Right renal pelvis (tissue), 4 donors: ENCODE measurements at places on chromosomes 5 and 9. TPM values are rescaled to one million over a fixed set of nuclear protein-coding genes. Genes with fewer than 3 reads are reported as not detected.

DNA sequence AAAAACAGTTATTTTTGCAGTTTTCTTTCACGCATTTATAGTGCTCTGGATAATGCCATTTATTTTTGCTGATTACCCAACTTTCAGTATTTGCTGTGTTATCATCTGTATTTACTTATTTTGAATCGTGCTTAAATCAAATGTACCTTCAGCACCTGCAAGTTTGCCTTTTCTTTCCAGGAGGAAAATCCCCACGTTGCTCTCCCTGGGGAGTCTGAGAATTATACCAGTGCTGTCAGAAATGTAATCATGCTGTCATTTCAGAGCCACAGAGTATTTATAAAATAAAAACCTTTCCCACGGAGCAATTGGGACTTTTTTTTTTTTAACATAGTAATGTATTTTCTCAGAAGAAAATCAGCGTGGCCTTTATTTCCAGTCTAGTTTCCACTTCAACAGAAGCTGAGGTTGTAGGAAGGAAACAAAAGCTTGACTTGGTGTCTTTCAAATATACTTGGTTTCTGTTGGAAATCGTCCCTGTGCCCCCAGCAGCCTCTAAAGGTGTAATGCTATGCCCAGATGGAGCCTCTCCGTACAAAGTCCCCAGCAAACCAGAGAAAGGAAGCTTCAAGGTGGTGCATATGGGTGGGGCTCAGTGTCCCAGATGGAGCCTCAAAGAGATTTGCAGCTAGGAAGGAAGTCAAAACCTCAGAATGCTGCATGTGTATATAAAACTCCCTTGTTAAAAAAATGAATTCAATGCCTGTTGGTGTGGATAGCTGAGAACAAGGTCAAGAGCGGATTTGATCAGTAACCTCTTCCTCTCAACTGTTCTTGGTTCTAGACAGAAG is 2.1 kb downstream of the GPR150 start:
- no peak for DNase-seq

The FGF1 gene
- 25.0 TPM for polyA plus RNA-seq

DNA sequence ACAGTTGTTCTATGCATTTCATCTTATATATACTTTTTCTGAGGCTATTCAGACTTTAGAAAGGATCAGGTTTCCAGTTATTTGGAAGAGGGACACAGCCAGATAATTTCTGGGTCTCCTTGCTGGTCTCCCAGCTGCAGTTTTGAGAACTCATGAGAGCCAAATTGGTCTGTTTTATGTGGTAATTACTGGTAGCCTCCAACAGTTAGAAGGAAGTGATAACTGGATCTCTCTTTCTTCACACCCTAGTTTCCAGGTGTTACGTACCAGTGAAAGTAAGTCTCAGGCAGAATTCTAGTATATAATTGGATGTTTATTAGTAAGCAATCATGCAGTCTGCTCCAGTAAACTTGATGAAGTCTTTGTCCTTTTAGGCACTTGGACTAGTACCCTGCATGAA is 63.2 kb upstream of the RPS23 start:
- DNase-seq: no peak

The KLF4 gene
- polyA plus RNA-seq: 11.0 TPM

- no peak for DNase-seq
Observed at GRCh38 chr5:57703721-57704120, 221.1 kb upstream of the ACTBL2 start.

The CMYA5 gene
- 16.0 TPM for polyA plus RNA-seq

DNA sequence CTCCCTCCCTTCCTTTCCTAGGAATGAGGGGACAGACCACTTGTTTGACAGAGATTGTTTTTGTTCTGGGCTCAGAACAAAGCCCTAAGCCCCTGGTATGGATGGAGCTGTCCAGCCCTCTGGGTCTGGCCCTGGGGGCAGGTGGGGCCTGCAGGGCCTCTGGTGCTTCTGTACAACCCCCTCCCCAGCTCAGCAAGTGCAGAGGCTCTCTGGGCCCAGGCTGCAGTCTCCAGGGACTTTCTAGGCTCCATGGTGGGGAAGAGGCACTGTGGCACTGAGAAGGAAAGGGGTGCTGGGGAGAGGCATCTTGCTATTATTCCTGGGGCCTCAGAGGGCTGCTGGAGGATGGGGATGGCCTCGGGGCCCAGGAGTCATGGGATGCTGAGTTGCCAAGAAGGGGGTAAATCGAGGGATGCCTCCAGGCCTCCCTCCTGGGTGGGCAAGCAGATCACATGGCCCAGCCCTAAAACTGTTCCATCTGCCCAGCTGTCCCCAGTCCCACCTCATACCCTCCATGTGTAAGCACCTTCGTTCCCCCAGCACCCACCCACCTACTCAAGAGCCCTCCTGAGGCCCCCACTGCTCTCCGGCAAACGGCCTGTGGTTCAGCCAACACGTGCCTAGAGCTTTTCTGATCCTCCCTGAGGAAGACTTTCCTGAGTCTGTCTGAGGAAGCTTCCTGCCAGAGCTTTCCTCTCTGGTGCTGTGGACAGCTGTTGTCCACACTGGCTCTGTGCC is 225.7 kb downstream of the CACNA1B start:
- DNase-seq: no peak

The GABRA6 gene
- 0.09 TPM for polyA plus RNA-seq

- no peak for DNase-seq
Observed at GRCh38 chr9:131706608-131706970, 33.3 kb downstream of the RAPGEF1 start.

DNA sequence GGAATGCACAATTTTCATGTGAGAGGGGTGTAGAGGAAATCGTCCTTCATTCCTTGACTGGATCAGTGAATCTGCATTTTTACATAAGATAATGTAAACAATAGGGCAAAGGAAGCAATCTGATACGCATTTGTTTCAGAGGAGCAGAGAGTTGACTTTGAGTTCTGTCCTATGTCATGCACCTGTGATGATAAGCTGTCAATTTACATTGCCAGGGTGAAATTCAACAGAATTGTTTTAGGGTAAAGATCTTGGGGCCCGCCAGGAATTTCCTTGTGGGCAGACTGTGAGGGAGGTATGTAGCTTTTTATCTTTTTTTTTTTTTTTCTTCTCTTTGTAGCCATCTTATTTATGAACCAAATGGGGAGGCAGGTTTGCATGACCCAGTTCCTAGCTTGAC is 58.3 kb upstream of the LARP1 start:
- DNase-seq: no peak

The HSD17B3 gene
- polyA plus RNA-seq: 1.1 TPM

GRCh38 chr5:80068775-80069174 is 33.6 kb downstream of the THBS4 start:
- DNase-seq: no peak

GRCh38 chr5:180441564-180442051 is 52.6 kb upstream of the CNOT6 start:
- no peak for DNase-seq

The CYSTM1 gene
- 77.9 TPM for polyA plus RNA-seq

DNA sequence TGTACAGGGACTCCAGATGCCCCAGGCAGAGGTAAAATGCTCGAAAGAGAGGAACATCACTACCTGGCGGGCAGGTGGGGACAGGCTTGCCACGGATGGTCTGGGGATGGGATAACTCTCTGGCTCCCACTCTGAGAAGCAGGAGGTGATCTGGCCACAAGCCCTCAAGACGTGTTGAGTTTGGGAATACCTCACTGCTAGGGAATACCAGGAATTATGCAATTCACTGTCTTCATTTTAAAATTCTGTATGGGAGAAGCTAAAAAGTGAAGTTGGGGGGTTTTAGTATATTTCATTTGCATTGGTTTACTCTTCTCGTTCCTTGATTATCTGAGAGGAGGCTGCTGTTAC is 510.4 kb downstream of the CCDC171 start:
- no peak for DNase-seq

The PJA2 gene
- polyA plus RNA-seq: 126 TPM

DNA sequence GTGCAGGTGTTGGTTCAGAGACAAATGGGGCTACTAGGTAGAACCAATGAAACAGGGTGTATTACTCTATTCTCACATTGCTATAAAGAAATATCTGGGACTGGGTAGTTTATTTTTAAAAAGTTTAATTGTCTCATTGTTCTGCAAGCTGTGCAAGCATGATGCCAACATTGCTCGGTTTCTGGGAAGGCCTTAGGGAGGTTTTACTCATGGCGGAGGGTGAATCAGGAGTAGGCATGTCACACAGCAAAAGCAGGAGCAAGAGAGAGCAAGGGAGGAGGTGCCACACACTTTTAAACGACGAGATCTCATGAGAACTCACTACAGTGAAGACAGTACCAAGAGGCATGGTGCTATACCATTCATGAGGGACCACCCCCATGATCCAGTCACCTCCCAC is 134.6 kb downstream of the PIK3R1 start:
- DNase-seq: no peak

The ANKRD33B gene
- 1.9 TPM for polyA plus RNA-seq

GRCh38 chr9:3795556-3795955 is 269.8 kb upstream of the RFX3 start:
- no peak for DNase-seq

DNA sequence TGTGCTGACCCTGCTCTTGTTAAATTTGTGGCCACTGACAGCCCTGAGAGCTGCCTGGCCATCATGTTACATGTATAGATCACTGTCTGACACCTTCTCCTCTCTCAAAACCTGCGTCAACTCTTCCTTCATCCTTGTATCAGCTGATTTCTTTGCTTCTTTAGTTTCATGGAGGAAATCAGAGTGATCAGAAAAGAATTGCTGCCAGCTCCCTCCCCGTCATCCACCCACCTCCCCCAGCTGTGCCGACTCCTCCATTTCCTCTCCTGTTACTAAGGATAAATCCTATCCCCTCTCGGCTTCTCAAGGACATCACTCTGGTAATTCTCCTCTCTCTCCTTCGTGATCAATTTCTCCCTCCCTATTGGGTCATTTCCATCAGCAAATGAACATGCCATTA is 108.9 kb downstream of the ICE1 start:
- peak; percentile 3 for DNase-seq

DNA sequence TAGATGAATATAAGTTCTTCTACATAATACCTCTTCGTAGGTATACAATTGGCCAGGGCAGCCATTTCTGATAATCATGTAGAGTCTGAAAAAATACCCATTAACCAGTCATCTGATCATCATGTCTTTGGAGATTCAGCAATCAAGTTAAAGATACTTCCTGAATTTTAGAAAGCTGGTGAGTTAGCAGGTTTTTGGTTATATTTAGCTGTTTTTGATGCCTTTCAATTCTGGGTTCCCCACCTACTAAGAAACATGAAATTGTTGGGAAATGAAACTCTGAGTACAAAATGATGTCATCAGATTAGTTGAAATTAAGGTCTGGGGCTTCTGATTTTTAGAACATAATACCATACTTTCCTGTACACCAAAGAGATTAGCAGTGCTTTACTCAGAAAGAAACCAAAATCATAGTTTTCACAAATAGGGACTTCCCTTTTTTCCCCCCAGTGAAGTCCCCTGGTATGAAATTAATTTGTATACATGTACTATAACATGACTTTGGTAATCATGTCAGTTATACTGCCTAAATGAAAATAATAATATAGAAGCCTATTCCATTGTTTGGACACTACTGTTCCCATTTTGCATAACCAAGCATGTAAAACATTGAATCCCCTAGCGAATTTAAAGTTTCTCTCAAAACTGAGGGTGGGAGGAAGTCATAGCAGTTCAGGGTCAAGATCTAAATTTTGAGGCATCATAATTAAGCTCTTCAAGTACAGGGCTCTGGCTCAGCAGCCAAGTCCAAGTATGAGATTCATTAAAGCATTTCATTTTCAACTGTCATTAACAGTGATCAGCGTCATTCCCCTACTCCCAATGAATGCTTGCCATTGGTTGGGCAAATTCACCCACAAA is 17.9 kb downstream of the PRLR start:
- DNase-seq: no peak

GRCh38 chr9:68577774-68578591 is 37.3 kb upstream of the TMEM252 start:
- no peak for DNase-seq

GRCh38 chr5:27158775-27159174 is 120.4 kb upstream of the CDH9 start:
- DNase-seq: no peak

DNA sequence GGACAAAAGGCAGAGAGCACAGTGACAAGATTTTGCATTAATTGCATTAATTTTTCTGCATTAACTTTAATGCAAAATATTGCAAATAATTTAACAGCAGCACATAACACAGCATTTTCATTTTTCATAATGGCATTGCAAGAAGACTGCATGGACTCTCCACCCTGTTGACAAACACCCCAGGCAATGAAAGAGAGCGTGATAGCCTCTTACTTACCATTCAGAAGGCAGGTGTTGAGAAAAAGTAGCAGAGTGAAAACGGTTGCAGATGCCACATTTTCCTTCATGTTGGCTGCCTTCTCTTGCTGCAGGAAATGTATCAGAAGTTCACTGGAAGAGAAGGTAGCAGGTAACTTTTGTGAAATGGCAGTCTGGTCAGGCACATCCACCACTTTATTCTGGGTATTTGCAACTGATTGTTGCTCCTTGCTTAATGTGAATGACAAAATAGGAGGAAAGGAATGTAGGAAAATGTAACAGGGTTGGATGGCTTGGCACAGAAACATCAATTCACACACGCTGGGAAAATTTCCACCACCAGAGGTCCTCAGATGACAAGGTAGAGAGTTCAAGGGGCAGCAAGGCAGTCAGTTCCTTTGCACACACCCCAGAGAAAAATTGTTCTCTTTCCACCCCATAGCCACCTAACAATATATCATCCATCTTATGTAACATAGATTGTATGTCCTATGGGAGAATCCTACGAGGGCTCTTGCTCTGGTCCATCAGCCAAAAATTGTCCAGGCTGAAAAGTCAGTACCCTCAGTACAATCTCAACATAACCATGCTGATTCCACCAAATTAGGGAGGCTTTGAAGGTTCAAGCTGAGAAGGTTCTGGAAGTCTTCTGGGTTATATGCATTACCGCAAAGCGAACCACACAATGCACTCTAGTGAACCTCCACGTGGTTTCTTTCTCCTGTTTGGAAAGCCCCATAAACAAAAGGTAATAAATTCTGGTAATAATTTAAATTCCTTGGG is 41.9 kb upstream of the AGXT2 start:
- peak; percentile 34 for DNase-seq

- no peak for DNase-seq
Observed at GRCh38 chr9:110064803-110065202, 143.2 kb downstream of the C9orf152 start.

- no peak for DNase-seq
Observed at GRCh38 chr5:173395257-173395932, 67.2 kb upstream of the STC2 start.

GRCh38 chr9:8733131-8733954 is 933.8 kb upstream of the DMAC1 start:
- DNase-seq: no peak

GRCh38 chr5:14721990-14722656 is 57.6 kb downstream of the OTULIN start:
- no peak for DNase-seq

DNA sequence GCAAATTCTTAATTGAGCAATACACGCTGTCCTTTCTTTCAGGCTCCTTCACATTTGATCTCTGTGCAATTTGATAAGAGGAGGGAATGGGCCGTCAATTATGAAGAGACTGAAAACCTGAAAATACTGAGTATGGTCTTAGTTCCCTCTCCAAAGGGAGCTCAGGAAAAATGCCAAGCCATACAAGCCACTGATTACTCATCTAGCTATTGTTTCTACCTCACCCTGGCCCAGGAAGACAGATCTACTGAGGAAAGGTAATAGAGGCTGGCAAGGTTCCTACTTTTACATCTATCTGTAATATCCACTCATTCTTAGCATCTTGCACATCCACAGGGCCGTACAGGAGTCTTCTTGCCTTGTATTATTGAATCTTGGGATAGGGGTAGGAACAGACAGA is 23.7 kb upstream of the TNC start:
- DNase-seq: no peak

- DNase-seq: no peak
Observed at GRCh38 chr5:9834871-9835770, 205.0 kb upstream of the TAS2R1 start.

The PCDHAC2 gene
- 0.70 TPM for polyA plus RNA-seq

- DNase-seq: no peak
Observed at GRCh38 chr5:159459951-159460538, 129.8 kb upstream of the IL12B start.
